Cardiac septum (tissue), 1 donor: ENCODE measurements at places on chromosomes 7 and 10.

DNA sequence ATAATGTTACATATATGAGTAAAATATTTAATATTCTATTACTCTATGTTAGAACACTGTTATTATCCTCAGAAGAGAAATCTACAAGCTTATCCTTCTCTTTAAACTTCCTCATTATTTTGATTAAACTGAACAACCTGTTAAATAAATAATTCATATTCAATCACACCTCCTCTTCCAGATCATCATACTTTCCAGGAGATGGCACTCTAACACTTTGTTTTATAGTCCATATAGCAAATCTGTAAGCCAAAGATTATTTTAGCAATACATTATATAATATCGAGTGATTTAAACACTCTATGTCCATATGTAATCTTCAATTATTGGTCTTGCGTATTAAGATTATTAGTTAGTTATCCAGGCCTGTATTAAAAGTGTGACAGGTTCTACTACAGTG, 694.1 kb downstream of the ANKRD7 start:
- DNase-seq = no peak

GRCh38 chr10:88525371-88526069, 57.6 kb downstream of the RNLS start:
- no peak for DNase-seq

DNA sequence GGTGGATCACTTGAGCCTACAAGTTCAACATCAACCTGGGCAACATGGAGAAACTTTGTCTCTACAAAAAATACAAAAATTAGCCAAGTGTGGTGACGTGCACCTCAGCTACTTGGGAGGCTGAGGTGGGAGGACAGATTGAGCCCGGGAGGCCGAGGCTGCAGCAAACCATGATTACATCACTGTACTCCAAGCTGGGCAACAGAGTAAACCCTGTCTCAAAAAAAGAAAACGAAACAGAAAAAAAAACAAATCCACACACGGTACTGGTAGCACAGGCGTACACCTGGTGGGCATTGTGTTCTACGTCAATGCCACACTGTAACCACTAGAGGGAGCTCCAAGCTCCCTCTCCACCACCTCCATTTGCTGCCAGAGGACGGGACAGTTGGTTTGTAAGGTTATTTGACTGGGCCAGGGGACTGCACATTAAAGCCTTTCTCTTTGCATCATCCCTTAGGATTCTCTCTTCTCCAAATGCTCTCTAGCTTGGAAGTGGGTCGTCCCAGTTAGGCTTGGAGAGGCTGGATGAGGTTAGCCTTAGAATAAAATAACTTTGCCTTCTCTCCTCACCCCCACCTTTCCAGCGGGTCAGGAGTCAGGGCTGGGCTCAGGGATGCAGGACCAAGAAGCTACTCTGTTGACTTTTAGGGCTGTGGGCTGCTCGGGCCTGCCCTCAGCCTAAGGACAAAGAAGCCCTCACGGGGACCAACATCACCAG, 130.8 kb downstream of the SORBS1 start:
- no peak for DNase-seq

DNA sequence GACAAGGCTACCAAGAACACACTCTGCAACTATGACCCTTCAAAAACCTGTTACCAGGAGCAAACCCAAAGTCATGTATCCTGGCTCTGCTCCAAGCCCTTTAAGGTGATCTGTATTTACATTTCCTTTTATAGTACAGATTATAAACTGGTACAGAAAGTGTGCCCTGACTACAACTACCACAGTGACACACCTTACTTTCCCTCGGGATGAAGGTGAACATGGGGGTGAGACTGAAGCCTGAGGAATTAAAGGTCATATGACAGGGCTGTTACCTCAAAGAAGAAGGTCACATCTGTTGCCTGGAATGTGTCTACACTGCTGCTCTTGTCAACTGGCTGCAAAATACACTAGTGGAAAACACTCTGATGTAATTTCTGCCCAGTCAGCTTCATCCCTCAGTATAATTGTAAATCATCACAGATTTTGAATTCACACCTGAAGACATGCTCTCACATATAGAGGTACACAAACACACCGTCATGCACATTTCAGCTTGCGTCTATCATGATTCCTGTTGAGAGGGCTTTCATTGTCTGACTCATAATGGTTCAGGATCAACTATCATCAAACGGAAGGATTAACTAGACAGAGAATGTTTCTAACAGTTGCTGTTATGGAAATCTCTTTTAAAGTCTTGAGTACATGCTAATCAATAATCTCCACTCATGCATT, 318.3 kb downstream of the NXPH1 start:
- no peak for DNase-seq

- no peak for DNase-seq
These were observed 653.7 kb upstream of the SEMA3D start for GRCh38 chr7:85840554-85840953.
